ENCODE measurements at places on chromosomes 5 and 9.

GRCh38 chr5:123561230-123561629, 49.3 kb downstream of the CSNK1G3 start:
- no peak for DNase-seq

- DNase-seq: no peak
Measured at GRCh38 chr5:113166261-113166660, 189.7 kb downstream of the DCP2 start.

DNA sequence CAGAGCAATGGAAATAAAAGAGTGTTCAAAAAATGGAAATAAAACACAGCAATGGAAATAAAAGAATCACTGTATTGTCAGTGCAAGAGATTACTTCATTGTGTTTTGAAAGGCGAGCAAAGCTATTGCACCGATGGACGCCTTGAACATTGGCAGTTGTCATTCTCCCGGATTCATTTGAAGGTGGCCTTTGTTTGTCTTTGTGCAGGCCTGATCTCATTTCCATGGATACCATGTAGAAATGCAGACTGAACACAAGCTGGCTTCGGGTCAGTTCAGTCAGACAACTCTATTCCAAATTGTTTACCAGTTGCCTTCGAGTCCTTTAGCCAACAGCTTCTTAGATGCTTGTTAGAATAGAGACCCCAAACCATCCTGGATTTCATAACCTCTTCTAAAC, 8.3 kb downstream of the ITGA2 start:
- DNase-seq: no peak

- no peak for DNase-seq
Measured at GRCh38 chr9:34578241-34579103, 11.1 kb downstream of the CNTFR start.

GRCh38 chr9:37984278-37984671, 80.3 kb upstream of the SLC25A51 start:
- no peak for DNase-seq

GRCh38 chr5:166342402-166342801, 1949.0 kb upstream of the WWC1 start:
- DNase-seq: no peak

- no peak for DNase-seq
Measured at GRCh38 chr9:131276094-131276888, at the start of gene FAM78A. FAM78A (minus strand) TSS chr9:131276510; CDS start chr9:131276179, 331 bp downstream.

DNA sequence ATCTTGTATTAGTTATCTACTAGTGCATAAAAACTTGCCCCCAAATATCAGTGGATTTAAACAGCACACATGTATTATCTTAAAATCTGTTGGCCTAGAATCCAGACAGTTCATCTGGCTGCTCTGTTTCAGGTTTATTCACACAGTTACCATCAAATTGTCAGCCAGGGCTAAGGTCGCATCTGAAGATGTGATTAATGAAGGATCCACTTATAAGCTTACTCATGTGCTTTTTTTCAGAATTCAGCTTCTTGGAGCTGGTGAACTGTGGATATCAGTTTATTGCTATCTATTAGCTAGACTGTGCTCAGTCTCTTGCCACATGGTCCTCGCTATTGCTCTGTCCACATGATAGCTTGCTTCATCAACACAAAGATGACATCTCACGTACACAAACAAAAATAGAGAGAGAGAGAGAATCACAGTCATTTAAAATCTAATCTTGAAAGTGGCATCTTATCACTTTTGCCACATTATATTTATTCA, 81.5 kb downstream of the PRDM9 start:
- no peak for DNase-seq

GRCh38 chr5:110441035-110441434, 285.4 kb downstream of the TMEM232 start:
- no peak for DNase-seq

- no peak for DNase-seq
Measured at GRCh38 chr9:123372766-123373446, 16.9 kb downstream of the CRB2 start.

DNA sequence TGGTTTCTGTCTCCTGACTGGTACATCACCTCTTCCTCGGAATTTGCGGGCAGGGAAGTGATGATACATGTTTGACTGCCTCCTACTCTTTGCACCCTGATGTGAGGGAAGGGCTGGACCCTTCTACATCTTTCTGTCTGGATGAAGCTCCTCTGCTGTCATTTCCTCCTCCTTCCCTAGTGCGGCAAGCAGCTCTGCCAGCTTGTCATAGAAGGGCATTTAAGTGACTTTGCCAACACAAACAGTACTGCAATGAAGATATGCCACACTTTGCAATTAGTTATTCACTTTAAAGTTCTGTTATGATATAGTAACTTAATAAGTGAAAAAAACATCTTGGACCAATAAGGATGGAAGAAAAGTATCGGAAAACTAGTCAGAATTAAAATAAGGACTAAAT, 48.5 kb upstream of the ABL1 start:
- DNase-seq: no peak

- no peak for DNase-seq
Measured at GRCh38 chr5:146151970-146152369, 30.5 kb downstream of the LARS1 start.

DNA sequence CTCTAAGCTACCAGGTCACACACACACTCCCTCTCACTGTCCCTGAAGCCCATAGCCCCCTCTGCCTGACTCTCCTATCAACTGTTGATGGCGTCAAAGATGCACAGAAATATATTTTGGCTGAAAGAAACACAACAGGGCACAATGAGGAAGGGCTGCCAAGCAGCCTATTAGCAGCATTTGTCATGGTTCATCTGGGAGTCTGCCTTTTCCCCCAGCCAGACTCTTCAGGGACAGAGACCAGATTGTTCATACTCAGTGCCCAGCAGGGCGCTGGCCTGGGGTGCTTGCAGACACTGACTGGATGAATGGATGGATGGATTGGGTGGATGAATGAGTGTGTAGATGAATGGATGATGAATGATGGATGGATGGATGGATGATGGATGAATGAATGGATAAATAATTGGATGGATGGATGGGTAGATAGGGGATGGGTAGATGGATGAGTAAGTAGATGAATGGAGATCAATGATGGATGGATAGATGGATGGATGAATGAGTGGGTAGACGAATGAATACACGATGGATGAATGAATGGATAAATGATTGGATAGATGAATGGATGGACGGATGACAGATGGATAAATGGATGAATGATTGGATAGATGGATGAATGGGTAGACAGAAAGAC, 90.5 kb downstream of the ADAMTS2 start:
- no peak for DNase-seq

- no peak for DNase-seq
Measured at GRCh38 chr5:178467568-178468195, 122.5 kb downstream of the COL23A1 start.

- DNase-seq: no peak
Measured at GRCh38 chr9:90883661-90884060, 82.0 kb downstream of the SYK start.

- DNase-seq: no peak
Measured at GRCh38 chr5:162886717-162887116, 550.7 kb upstream of the CCNG1 start.

GRCh38 chr9:87122947-87123685, 175.8 kb upstream of the GAS1 start:
- no peak for DNase-seq

DNA sequence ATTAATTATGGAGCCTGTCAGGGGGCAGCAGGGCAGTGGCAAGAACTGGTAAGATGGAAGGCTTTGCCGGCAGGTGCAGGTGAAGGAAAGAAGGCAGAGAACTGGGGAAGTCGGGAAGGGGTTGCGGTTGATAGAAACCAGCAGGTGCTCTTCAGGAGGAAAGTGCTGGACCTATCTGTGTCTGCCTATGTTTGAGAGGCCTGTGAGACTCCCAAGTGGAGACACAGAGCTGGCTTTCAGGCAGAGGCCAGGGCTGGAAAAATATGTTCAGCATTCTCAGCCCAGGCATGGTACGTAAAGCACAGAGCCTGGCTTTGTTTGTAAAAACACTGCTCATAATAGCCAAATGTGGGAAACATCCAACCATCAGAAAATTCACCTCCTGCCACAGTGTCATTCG, 69.5 kb downstream of the S1PR3 start:
- DNase-seq: no peak

DNA sequence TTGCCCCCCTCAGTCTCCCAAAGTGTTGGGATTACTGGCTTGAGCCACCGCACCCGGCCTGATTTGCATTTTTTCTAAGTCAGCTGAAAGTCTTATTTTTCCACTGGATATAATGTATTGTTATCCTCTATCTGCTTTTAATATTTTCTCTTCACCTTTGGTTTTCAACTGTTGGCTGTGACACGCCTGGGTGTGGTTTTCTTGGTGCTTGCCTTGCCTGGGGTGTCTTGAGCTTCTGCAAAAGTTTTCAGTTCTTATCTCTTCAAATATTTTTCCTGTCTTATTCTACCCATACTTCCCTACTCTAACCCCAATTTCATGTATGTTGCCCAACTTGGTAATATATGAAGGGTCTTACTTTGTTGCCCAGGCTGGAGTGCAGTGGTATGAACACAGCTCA, 4.3 kb upstream of the MXD3 start:
- DNase-seq: no peak

- no peak for DNase-seq
Measured at GRCh38 chr5:65440456-65440855, 41.3 kb downstream of the ADAMTS6 start.

GRCh38 chr5:141475625-141476131, at the start of gene PCDHGC3:
PCDHGC3 (plus strand) TSS chr5:141475966; CDS start chr5:141476117, 151 bp downstream.
- no peak for DNase-seq

DNA sequence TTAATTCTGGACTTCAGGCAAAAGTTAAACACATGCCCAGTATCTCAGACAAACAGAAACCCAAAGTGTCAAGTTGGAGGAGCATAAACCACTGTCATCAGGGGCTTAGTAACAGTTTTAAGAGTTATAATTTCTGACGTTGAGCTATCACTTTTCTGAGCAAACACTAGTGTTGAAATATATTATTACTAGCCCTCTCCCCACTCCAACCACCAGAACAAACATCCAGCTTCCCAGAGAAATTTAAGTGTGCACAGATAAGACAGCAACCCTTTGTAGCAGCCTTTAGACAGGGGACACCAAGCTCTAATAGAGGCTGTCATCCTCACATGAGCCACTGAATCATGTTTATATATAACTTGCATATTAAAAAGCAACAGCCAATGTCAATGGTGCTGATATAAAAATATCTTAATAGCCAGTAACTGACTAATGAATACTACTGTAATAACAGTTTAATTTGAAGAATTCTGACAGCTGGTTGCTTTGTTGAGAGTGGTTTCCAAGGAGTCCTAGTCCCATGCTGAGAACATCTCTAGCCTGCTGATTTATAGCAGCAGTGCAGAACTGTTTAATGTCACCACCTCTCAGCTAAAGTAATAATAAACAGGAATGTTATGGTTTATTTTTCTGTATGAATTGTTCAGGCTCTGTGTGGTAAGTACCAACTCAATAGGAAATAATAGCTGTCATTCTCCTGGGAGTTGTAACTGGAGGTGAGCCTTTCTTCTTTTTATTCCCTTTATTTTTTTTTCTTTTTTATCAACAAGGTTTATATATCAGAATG, 528.7 kb upstream of the ZNF608 start:
- no peak for DNase-seq

DNA sequence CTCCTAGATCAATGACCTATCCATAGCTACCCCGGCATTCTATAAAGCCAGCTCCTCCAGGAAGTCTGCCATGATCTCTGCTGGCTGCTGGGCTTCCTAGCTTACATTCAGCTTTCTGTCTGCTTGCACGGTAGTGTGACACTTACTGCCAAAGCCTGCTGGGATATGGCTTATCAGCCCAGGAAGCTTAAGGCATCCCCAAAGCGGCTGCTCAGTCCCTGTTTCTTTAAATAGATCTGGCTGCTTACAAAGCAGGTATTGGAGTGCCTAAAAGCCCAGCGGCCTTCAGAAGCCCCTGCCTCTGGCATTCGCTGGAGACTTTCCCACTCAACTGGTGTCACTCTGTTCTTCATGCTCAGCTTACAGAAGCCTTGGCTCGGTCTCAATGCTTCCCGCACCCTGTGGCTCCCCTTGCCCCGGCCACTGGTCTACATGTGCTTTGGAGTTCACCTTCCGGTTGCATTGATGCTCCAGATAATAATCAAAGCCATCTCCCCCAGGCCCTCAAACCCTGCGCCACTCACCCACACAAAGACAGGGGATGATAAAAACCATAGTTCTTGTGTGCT, 31.3 kb upstream of the STRBP start:
- no peak for DNase-seq

GRCh38 chr9:8011974-8012373, 212.4 kb upstream of the DMAC1 start:
- no peak for DNase-seq

DNA sequence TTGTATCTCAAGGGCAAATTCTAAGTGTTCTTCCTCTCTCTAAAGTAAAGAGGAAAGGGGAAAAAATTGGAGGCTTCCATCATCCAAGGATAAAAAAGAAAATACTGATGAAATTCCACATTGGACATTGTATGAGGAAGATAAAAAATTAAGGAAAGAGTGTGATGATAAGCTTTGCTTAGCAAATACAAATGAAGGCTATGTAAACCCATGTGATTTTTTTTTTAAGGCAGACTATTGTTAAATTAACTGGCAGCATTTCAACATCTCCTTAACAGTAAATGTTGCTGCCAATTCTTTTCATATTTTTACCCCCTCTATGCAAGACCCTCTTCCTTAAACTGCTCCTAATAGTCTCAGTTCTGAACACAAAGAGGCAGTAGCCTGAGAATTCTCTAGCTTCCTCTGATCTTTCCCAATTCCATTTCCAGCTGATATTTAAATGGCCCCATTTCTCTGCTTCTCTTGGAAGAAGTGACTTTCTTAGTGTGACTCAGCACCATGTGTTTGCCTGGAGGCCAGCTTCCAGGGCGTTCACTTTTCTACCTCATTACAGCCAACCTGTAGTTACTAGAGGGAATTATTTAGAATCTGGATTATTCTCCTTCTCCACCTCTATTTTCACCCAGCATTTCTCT, 159.7 kb downstream of the TLE1 start:
- no peak for DNase-seq
